ENCODE measurements at places on chromosomes 4 and X. TPM values are rescaled to one million over a fixed set of nuclear protein-coding genes. Genes with fewer than 3 reads are reported as not detected.

GRCh38 chr4:3304831-3305609 lies 12.2 kb downstream of the RGS12 start:
- no peak for DNase-seq

Gene LDB2
- 38.7 TPM for total RNA-seq

- no peak for DNase-seq
Observed at GRCh38 chrX:19372547-19373331, 29.0 kb downstream of the PDHA1 start.

Gene ADGRG4
- not detected for total RNA-seq

Gene STPG2
- not detected for total RNA-seq

DNA sequence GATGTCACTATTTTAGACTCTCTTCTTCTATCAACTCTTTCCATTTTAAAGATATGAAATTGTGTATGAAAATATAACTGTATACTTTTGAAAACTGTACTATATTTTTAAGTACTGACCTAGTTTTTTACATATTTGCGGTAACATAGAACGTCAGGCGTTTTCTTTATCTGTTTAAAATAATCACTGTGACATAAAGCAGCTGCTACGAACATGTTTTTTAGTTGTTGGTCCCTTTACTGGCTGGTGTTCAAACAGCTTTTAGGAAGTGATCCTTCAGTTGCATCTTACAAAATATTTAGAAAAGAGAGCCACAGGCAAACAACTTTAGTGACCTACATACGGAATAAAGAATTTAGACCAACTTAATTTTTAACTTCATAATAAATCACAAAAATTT lies 73.1 kb downstream of the METTL14 start:
- DNase-seq = no peak
